ENCODE measurements at places on chromosomes 12 and 14.
A peak's percentile ranks its signal among the peaks of the same experiment; 100 is the strongest.

- no peaks in the 10 kb centered on the region for H3K4me1 ChIP-seq
- no peak overlapping the region for H3K27ac ChIP-seq
- H3K27me3 ChIP-seq, result no peaks in the 10 kb centered on the region
- H3K36me3 ChIP-seq, result no peaks in the 10 kb centered on the region
- H3K4me3 ChIP-seq, result no peak overlapping the region
- no peak for DNase-seq
Observed at GRCh38 chr12:6032726-6033125, 87.7 kb upstream of the ANO2 start.

DNA sequence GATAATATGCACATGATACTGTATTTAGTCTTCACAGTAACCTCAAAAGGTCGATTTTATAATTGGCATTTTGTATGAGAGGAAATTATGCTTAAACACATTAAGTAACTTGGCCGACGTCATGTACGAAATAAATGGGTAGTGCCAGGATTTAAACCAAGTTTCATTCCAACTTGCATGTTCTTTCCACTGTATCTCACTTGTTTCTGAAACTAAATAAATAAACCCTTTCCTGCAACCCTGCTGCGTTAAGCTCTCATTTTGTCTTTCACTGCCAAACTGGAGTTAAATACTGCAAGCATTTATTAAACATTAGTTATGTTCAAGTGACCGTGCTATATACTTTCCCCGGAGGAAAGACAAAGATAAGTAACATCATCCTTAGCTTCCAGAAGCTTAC is 293.9 kb upstream of the PRKD1 start:
- no peak overlapping the region for H3K4me3 ChIP-seq
- no peaks in the 10 kb centered on the region for H3K36me3 ChIP-seq
- H3K4me1 ChIP-seq, result no peaks in the 10 kb centered on the region
- DNase-seq, result no peak

GRCh38 chr12:16349131-16349460 is 1.7 kb downstream of the MGST1 start:
- H3K4me1 ChIP-seq, result no peaks in the 10 kb centered on the region
- no peaks in the 10 kb centered on the region for H3K27me3 ChIP-seq
- DNase-seq, result no peak
- H3K27ac ChIP-seq, result no peak overlapping the region
- H3K36me3 ChIP-seq, result no peaks in the 10 kb centered on the region

DNA sequence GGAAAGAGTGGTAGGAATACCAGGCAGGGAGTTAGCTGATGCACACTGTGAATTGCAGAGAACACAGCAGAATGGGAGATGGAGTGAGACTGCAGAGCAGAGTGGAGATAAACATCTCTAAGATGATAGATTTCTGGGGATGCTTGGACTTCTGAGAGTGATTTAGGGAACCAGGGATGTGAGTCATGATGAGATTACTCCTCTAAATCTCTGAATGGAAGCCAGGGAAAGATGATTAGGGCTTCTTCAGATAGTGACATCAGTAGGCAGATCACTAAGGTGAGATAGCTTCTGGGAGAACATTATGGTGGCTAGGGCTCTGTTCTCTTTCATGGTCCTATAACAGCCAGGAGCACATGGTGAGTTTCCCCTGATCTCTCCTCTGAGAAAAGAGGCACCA is 501.5 kb upstream of the USP15 start:
- H3K4me1 ChIP-seq, result no peaks in the 10 kb centered on the region
- no peaks in the 10 kb centered on the region for H3K27me3 ChIP-seq
- no peak for DNase-seq
- no peaks in the 10 kb centered on the region for H3K36me3 ChIP-seq
- H3K4me3 ChIP-seq, result no peak overlapping the region
- no peak overlapping the region for H3K27ac ChIP-seq

GRCh38 chr12:47269916-47270315 is 190.2 kb upstream of the AMIGO2 start:
- no peaks in the 10 kb centered on the region for H3K36me3 ChIP-seq
- peaks cover 9% of the 10 kb centered on the region for H3K4me1 ChIP-seq
- no peak for DNase-seq
- no peak overlapping the region for H3K27ac ChIP-seq
- no peak overlapping the region for H3K4me3 ChIP-seq
- no peaks in the 10 kb centered on the region for H3K27me3 ChIP-seq

GRCh38 chr12:88194868-88195267 is 52.8 kb downstream of the TMTC3 start:
- H3K27me3 ChIP-seq, result no peaks in the 10 kb centered on the region
- no peaks in the 10 kb centered on the region for H3K4me1 ChIP-seq
- no peak overlapping the region for H3K27ac ChIP-seq
- no peak overlapping the region for H3K4me3 ChIP-seq
- H3K36me3 ChIP-seq, result peaks cover 12% of the 10 kb centered on the region

GRCh38 chr12:117225179-117225578 is 34.9 kb upstream of the FBXO21 start:
- no peaks in the 10 kb centered on the region for H3K4me1 ChIP-seq
- DNase-seq, result no peak
- H3K4me3 ChIP-seq, result no peak overlapping the region
- H3K27me3 ChIP-seq, result no peaks in the 10 kb centered on the region
- no peaks in the 10 kb centered on the region for H3K36me3 ChIP-seq
- no peak overlapping the region for H3K27ac ChIP-seq

DNA sequence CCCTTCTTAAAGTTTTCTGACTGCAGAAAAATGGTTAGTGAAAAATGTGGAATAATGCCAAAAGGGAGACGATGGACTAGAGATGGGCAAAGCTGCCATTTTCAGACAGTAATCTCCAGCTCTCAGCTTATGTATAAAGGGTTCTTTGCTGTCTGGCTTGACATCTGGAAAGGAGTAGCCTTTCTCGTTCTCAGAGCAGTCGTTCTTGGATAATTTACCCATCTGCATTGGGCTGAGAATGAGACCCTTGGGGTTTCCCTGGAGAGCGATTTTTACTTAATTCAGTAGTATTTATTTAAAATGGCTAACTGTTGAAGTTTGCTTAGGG is 1.2 kb downstream of the NUDT4 start:
- H3K27ac ChIP-seq, result peak overlapping the region; percentile 87
- no peaks in the 10 kb centered on the region for H3K27me3 ChIP-seq
- no peaks in the 10 kb centered on the region for H3K36me3 ChIP-seq
- peak overlapping the region; percentile 81 for H3K4me3 ChIP-seq

GRCh38 chr12:101772012-101772775 is 32.9 kb upstream of the SYCP3 start:
- peaks cover 6% of the 10 kb centered on the region for H3K36me3 ChIP-seq
- no peak overlapping the region for H3K4me3 ChIP-seq
- H3K27ac ChIP-seq, result no peak overlapping the region
- no peaks in the 10 kb centered on the region for H3K27me3 ChIP-seq
- H3K4me1 ChIP-seq, result no peaks in the 10 kb centered on the region

Measured in effector memory CD4-positive, alpha-beta T cell (primary cell).